Stimulated activated CD8-positive, alpha-beta memory T cell treated with anti-CD3 and anti-CD28 coated beads, Interleukin-2, amount 100 ng/mL, for 1 hour (primary cell): ENCODE measurements at places on chromosomes 12 and 14.

- DNase-seq: no peak
Observed at GRCh38 chr12:28443337-28443736, 253.1 kb downstream of the CCDC91 start.

GRCh38 chr12:47816403-47817271 is 3.1 kb downstream of the HDAC7 start:
- DNase-seq: no peak

GRCh38 chr14:72597252-72598233 is 296.4 kb downstream of the DPF3 start:
- DNase-seq: no peak

- no peak for DNase-seq
Observed at GRCh38 chr14:67151082-67151666, 38.1 kb upstream of the GARIN2 start.

DNA sequence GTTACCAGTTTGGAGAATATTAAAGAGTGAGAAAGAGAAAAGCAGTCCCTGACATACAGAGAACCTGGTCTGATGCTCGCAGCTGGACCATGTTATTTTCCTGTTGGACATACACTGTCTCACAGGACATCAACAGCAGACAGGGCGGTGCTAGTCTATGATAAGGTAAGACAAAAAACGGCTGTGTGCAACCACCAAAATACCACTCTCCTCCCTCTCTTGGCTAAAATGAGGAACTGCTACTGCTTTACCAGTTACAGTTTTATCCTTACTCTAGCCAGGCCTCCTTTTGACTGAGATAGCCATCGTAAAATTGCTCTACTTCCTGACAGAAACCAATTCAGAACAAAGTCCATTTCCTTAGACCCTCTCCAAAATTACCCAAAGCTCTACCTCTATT is 47.0 kb upstream of the ERGIC2 start:
- DNase-seq: no peak

DNA sequence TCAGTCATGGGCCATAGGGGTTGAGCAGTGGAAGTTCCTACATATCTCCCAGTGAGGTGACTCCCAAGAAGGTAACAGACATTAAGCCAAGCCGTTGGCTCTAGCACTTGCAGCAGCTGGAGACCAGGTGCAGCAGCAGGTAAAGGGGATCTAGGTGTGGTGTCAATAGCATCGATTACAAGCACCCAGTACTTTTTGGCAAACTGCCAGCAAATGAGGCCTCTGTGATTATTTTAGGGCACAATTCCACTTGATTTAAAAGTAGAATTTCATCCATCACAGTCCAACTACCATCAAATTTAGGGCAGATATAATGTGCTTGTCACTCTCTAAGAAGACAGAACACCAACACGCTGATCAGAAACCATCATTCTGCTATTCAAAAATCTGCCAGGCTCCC is 224.1 kb upstream of the EGLN3 start:
- DNase-seq: no peak

GRCh38 chr12:124699909-124700308 is 132.5 kb upstream of the NCOR2 start:
- no peak for DNase-seq

- DNase-seq: no peak
Observed at GRCh38 chr12:79454338-79454843, 236.4 kb downstream of the PAWR start.

GRCh38 chr12:111757361-111758119 is 9.2 kb upstream of the ALDH2 start:
- DNase-seq: no peak

DNA sequence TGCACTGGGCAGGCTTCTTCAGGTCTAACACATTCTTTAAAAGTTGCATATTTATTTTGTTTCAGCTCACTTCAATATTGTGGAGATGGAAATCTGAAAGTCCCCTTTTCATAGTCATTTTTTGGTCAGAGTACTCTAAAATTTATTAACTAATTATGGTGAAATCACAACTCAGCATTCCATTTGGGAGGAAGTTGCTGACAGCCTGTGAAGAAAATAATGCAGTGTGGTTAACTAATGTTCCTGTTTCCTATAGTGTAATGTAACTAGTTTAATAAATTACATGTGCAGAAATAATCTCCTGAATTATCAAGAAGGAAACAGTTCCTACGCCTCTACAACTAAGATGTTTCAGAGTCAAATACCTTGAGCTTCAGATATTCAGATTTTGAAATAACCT is 17.1 kb downstream of the LRFN5 start:
- DNase-seq: no peak

DNA sequence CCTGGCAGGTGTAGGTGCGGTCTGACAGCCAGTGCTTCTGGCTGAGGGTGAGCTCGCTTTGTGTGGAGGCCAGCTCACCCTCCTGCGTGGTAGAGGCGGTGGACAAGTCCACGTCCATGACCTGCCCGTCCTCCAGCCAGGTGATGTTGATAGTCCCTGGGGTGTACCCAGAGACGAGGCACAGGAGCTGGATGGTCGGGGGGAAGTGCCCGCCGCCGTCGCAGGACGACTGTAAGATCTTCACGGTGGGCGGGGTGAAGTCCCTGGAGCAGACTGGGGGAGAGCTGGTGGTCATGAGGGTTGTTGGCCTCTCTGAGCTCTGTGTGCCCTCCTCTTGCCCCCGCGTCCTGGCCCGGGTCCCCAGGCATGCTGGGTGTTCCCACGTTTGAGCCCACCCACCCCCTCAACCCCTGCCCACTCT is 74.6 kb downstream of the TMEM121 start:
- DNase-seq: no peak

- peak; percentile 63 for DNase-seq
Observed at GRCh38 chr12:48925304-48926011, at the start of gene FKBP11. FKBP11 (minus strand) TSS chr12:48925492; CDS start chr12:48925428, 64 bp downstream.

DNA sequence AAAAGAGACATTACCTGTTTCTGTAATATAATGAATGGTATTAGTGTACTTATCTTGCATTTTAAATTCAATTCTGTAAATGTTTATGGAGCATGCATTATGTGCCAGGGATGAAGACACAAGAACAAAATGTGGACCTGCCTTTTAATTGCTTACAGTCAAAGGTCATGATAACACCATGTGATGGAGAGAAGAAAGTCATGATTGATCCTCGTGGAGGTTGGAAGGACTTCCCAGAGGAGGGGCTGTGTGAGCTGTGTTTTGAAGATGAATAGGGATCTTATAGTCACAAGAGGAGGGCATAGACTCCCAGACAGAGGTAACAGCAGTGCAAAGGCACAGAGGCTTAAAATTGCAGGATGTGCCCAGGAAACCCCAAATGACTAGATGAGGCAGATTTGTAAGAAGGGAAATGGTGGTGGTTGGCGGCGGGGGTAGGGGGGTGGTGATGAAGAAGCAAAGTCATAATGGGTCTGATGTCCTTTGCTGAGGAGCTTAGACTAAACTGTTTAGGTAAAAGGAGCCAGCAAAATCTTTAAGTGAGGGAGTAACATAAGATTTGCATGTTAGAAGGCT is 151.5 kb downstream of the PRKCH start:
- no peak for DNase-seq

- DNase-seq: no peak
Observed at GRCh38 chr14:104238424-104239184, 100.2 kb downstream of the KIF26A start.
